ENCODE measurements at places on chromosomes 7 and 10.

GRCh38 chr7:87328281-87328680 lies 17.2 kb upstream of the CROT start:
- no peak for DNase-seq

DNA sequence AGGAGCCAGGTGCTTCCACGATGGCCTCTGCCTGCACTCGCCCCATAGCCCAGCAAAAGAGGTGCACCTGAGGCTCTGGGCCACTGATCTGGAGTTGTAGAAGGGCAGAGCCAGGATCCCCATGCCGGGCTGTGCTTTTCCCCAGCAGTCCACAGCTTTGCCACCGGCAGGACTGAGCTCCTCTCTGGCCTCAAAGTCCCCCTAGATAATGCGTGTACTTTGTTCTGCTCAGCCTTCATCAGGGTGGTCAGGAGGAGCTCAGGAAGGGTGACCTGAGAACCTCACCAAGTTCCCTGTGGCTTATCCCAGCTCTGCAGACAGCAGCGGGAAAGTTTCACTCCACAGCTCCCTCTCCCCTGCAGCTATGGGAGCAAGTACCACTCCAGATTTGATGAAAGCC lies 27.9 kb upstream of the UNC5B start:
- no peak for DNase-seq

DNA sequence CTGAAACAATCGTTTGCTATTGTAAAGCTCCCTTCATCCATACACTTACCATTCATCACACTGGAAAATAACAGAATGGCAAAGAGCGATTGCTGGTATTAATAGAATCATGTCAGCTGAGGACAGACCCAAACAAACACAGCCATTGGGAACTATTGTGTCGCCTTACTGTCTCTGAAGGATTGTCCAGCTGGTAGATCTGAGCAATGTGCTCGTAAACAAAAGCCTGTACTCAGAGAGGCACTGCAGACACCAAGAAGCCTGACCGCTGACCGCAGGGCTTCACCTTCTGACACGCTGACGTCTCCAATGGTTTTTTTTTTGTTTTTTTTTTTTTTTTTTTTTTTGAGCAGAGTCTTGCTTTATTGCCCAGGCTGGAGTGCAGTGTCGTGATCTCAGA lies 151.0 kb upstream of the FRMD4A start:
- DNase-seq = no peak

DNA sequence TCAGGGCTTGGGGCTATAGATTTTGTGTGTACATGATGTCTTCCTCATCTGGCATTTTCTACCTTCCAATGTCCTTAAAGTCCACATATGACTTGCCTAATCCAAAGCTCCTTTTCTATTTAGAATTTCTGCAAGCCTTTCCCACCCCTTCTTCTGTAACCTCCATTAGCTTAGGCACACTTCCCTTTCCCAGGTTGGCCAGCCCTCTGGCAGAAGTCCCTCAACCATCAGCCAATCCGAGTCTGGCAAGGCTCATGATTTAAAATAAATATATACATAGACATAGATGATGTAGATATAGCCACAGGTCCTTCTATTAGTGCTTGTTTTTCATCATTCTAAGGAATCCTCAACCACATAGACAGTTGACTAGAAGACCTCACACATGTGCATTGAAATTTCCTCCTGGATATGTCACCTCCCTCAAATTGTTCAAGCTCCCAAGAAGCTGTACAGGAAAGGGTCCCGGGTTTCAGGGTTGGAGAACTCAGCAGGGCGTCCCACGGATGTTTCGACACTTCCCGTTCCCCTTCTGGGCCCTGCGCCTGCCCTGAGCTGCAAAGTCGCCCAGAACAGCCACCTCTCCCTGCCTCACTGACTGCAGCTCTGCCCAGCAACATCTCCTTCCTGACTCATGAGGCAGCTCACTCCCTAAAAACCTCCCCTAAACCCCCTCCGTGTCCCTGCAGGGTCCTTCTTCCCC lies 20.4 kb upstream of the PIK3AP1 start:
- no peak for DNase-seq

DNA sequence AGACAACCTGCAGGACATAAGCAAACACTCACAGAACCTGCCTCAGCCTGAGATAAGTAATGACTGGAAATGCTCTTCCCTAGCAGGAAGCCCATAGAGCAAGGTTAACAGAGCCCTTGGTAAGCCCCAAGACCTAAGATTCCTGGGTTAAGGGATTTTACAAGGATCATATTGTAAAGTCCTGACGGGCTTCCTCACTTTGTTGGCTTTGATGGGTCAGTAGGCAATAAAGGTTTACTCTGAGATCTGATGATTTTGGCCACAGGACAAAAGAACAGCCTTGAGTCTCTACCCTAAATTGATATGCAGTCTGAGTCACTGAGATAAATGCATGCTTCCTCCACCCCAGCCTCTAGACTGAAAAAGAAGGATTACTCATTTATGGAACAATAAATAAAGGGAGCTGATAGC lies 270.8 kb downstream of the HTR7 start:
- DNase-seq = no peak

DNA sequence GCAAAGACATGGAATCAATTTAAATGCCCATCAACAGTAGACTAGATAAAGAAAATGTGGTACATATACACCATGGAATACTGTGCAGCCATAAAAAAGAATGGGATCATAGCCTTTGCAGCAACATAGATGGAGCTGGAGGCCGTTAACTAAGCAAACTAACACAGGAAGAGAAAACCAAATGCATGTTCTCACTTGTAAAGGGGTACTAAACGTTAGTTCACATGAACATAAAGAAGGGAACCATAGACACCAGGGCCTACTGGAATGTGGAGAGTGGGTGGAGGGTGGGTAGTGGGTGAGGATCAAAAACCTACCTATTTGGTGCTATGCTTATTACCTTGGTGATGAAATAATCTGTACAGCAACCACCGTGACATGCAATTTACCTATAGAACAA lies 78.4 kb upstream of the GSDME start:
- no peak for DNase-seq

DNA sequence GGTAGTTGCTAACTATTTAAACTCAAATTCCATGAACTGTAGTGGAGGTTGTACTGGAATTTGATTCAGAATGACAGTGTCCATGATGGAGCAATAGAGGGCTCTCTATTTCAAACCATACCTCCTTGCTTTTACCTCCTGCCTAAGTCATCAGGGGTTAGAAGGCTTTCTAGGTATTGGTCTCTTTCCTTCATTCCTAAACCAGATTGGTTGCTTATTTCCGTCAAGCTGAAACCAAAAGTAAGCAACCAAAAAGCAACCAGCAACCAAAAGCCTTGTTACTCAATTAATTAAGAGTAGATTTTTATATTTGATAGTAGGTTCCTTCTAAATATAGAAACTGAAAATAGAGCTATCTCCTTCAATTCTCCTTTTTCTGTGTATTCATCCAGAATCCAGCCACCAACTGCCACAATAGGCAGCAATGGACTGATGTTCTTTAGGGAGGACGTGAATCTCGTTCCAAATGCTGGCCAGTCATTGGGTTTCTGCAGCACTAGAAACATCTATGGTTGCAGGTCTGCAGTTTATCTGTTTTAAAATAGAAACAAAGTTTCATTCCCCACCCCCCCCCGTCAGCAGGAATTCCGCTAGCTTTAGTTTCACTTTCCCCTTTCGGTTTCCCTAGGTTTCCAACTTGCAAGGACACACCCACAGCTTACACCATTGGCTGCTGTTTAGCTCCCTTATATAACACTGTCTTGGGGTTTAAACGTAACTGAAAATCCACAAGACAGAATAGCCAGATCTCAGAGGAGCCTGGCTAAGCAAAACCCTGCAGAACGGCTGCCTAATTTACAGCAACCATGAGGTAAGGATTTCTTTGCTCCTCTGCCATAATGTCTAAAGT lies at the start of gene IFIT1:
Gene IFIT1 (plus strand): TSS at position 717 of the 850 bp plus-strand sequence. CDS start 90 bp downstream, at position 807.
- DNase-seq = no peak

DNA sequence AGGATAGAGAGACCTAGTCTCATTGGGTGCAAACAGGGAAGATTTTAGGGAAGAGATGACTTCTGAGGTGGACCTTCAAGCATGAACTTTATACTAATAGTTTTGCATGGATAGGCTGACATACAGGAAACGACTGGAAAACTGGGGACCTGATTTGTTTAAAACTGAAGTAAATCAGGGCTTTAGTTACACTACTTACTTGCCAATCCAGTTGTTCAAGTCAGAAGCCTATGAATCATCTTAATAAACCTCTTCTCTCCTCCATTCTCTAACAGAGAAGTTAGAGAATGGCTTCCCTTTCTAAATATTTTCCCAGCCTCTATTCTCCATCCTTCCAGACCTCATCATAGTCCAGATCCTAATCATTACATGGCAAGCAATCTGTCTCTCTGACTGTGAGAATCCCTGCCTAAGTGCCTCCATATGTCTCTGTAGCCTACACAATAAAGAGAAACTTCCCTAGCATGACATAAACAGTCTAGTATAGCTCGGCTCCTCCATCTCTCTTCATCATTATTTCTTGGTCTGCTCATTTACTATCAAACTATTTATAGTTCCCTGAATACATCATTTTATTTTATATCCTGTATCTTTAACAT lies 55.8 kb downstream of the PRKG1 start:
- DNase-seq = no peak

GRCh38 chr7:129771201-129771927 lies 159.8 kb downstream of the NRF1 start:
- DNase-seq = no peak

DNA sequence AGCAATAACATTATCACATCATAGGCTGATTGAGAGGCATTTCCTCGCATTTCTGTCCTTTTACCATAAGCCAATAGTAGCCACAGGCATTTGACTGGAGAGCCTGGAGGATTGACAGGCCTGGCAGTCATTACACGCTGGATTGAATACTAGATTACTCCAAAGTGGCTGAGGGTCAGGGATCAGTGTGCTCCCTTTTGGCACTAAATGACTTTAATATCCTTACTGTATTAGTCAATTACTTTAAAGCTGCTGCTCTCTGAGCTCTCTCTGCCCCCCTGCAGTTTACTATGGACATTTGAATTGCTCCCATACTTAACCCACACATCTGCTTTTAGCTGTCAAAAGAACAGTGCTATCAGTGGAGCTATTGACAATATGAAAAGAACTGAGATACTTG lies 302.0 kb downstream of the TFEC start:
- no peak for DNase-seq

DNA sequence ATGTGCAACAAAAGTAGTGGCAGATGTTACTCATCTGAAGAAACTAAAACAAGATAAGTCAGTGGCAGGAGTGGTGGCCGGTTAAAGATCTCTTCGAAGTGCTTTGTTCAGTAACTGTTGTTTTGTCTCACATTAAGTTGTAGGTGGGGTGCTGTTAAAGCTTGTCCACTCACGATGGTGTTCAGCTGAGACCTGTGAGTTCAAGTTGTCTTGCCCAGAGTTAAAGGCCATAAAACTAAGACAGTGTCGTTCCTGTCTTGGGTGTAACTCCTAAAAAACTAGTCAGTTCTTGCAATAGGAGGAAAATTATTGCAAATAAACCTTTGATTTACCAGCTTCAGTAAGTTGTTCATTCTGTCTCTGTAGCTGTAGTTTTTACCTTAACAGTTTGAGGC lies 857 bp upstream of the FOXP2 start:
- no peak for DNase-seq

GRCh38 chr10:7485799-7486198 lies 75.0 kb upstream of the SFMBT2 start:
- no peak for DNase-seq

DNA sequence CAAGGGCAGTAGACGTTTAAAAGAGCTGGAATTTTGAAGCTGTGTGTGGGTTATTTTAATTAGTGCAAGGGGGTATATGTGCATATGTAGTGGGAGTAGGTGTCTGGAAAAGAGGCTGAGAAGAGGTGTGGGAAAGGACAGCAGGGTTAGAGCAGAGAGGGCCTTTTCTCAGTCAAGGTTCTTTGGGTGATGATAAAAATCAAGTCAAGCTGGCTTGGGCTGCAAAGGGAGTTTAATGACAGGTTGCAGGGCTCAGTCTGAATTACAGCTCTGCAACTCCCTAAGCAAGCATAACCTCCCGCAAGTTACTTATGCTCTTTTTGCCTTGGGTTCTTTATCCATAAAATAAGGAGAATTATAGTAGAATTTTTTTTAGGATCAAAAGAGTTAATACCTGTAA lies 83.5 kb downstream of the RELN start:
- no peak for DNase-seq

DNA sequence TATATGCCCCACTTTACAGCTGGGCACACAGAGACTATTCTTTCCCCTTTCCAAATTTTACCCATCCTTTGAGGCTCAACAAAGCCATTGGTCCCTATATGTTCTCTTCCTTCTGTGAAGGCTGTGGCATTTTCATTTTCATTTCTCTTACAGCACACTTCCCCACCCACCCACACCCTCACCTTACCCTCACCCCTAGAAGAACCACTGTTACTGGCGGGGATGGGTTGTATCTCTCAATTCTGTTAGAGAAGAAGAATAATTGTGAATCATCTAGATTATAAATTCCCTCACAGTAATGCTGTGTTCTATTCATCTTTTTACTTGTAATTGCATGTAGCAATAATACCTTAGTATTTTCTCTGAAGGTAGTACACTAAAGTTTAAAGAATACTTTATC lies 10.2 kb upstream of the CCDC71L start:
- no peak for DNase-seq

- DNase-seq = no peak
Measured at GRCh38 chr10:31644931-31645633, 283.5 kb downstream of the ARHGAP12 start.

GRCh38 chr7:155234950-155235789 lies 62.5 kb upstream of the INSIG1 start:
- no peak for DNase-seq

DNA sequence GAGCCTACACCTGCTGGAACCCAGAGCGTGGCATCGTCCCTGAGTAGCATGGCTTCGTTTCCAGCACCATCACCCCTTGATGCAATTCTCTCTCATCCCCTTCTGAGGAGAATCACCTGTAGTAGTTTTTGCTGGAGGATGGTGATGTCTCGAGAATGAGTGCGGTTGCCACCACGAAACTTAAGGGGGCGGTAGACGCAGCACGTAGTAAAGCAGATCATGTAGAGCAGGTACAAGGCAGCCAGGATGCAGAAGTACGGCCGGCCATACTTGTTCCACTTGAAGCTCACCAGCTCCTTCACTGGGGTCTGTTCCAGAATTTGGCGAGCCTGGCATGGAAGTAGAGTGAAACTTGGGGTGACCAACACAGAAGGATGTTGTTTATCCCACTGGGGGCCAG lies 8.1 kb downstream of the TRPV5 start:
- no peak for DNase-seq

- no peak for DNase-seq
Measured at GRCh38 chr7:31079824-31080511, 27.9 kb downstream of the ADCYAP1R1 start.

DNA sequence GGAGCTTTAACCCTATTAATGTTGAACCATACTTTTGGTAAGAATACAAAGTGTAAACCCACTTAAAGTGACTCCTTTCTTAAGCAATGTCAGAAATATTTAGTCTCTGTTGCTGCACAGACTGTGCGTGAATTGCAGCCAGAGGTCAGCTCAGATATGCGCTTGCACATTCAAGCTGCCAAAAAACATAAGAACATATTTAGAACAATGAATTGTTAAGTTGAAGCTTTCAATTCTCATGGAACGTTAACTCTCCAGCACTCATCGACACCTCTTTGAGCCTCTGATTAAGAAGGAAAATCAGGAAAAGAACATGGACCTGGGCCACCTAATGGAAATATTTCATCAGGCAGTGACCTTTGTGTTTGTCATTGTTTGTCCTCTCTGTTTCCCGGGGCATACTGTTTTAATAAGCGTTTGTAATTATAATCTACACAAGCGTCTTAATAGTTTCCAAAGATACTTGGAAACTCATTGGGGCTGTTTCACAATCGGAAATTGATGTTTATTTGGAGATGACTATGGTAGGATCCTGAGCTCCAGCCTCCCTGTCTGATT lies 193.0 kb upstream of the CELF2 start:
- DNase-seq = no peak

GRCh38 chr10:58588673-58589265 lies 76.1 kb downstream of the BICC1 start:
- DNase-seq = no peak

- no peak for DNase-seq
Measured at GRCh38 chr10:107718864-107719263, 554.4 kb upstream of the SORCS1 start.
